ENCODE measurements at places on chromosomes 2 and 18. TPM values are rescaled to one million over a fixed set of nuclear protein-coding genes. Genes with fewer than 3 reads are reported as not detected.

The GPR155 gene
- total RNA-seq, result 2.7 TPM

The MOCOS gene
- total RNA-seq, result under 0.01 TPM

The MREG gene
- total RNA-seq, result 6.5 TPM

The SRD5A2 gene
- not detected for total RNA-seq

The PRADC1 gene
- total RNA-seq, result 12.1 TPM

The APCDD1 gene
- 0.27 TPM for total RNA-seq

The KIF3C gene
- 8.1 TPM for total RNA-seq

The ELAC1 gene
- 5.9 TPM for total RNA-seq

The NAT8 gene
- 0.27 TPM for total RNA-seq

GRCh38 chr2:197450465-197450864, 2.9 kb upstream of the COQ10B start:
- DNase-seq, result no peak

- no peak for DNase-seq
These were observed 708.9 kb downstream of the RNF144A start for GRCh38 chr2:7626139-7626537.

- no peak for DNase-seq
These were observed 136.2 kb upstream of the CDCA7 start for GRCh38 chr2:173218326-173219056.

GRCh38 chr2:85707304-85707703, 13.1 kb downstream of the GNLY start:
- DNase-seq, result peak; percentile 85

DNA sequence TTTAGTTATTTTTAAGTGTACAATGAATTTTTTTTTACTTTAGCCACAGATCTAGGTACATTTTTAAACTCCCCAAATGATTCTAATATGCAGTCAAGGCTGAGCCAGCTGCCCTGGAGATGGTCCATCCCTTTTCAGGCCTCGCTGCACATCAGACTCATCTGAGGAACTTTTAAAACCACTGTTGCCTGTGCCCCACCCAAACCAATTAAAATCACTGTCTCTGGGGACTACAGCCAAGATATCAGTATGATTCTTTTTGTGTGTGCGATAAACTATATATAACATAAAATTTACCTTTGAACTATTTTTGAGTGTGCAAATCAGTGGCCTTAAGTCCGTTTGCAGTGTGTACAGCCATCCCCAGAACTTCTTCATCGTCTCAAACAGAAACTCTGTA, 9.1 kb upstream of the MALT1 start:
- DNase-seq, result no peak

GRCh38 chr2:111118981-111119821, 1.5 kb upstream of the BCL2L11 start:
- DNase-seq, result peak; percentile 35

DNA sequence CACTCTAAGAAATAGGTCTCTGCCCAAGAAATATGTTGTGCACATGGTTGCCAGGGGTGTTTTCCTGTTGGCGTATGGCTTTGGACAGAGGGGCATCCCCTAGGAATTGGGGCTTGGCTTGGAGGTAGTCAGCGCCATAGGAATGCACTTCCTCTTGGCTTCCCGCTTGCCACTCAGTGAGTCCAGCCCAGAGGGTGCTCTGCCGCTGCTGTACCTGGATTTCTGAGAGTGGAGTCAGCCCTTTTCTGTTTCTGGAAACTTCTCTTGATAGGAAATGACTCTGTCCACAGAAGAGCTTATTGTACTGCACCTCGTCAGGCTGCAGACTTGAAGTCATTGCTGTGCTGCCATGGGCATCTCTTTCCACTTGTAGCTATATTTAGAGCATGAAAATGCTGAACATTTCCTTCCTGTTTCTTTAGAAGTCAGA, 116.7 kb upstream of the MGAT5 start:
- peak; percentile 51 for DNase-seq

GRCh38 chr2:159879051-159879604, 81.1 kb upstream of the CD302 start:
- DNase-seq, result no peak

- DNase-seq, result no peak
These were observed 61.4 kb downstream of the LHCGR start for GRCh38 chr2:48694149-48694548.

DNA sequence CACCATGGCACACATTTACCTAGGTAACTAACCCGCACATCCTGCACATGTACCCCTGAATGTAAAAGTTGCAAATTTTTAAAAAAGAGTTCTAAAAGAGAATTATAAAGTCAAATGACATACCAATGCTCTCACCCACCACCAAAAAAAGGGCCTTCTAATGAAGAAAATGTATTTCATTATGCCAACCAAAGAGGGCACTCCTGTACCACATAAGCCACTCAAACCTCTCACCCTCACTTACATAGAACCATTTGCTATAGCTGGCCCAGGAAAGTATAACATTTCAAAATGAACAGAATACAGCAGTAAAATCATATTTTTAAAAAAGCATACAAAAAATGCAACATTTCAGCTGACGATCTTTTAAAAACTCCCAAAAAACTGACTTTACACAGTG, 241.5 kb upstream of the PKDCC start:
- no peak for DNase-seq

- DNase-seq, result no peak
These were observed 766.4 kb downstream of the BCL11A start for GRCh38 chr2:59787095-59787494.

GRCh38 chr18:45671321-45671720, 52.7 kb upstream of the SLC14A1 start:
- DNase-seq, result no peak

DNA sequence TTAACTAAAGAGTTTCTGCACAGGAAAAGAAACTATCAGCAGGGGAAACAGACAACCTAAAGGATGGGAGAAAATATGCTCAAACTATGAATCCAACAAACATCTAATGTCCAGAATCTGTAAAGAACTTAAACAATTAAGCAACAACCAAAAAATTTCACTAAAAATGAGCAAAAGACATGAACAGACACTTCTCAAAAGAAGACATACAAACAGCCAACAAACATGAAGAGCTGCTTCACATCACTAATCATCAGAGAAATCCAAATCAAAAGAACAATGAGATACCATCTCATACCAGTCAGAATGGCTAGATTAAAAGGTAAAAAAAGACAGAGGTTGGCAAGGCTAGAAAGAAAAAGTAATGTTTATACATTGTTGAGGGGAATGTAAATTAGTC, 8.8 kb upstream of the GULP1 start:
- no peak for DNase-seq

GRCh38 chr2:39567507-39567906, 98.2 kb upstream of the TMEM178A start:
- DNase-seq, result no peak

GRCh38 chr2:44952143-44952805, 10.8 kb downstream of the SIX3 start:
- DNase-seq, result peak; percentile 67

GRCh38 chr18:21300035-21300907, 58.2 kb downstream of the GREB1L start:
- DNase-seq, result no peak

GRCh38 chr2:151782378-151783132, 45.7 kb downstream of the ARL5A start:
- DNase-seq, result no peak

DNA sequence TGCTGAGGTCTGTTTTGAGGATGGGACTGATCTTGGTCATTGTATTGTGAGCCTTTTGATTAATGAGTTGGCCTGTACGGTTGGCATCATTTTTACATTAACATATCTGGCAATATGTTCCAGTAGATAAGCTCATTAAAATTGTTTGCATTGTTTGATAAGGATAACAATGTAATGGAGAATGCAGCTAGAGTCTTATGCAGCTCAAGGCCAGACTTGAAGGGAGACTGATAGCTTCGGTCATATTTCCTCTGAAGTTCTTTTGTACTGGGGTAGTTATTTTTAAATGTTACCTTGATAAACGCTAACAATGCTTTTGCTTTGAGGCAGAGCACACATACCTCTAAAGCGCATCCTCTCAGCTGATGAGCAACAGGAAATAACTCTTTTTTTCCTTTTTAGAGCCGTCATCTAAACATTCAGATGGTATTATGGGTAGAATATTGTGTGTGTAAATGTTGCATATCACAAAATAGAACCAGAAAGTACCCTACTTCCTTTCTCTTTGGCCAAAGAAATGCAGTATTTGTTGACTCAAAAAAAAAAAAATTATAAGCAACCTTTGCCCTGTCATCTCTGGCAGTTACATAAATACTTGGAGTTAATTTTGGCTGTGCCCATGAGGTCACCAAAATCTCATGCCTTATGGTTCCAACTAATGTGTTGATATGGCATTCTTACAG, 1.3 kb downstream of the MAPRE2 start:
- no peak for DNase-seq

- DNase-seq, result no peak
These were observed 36.4 kb downstream of the CDC42EP3 start for GRCh38 chr2:37634914-37635503.

DNA sequence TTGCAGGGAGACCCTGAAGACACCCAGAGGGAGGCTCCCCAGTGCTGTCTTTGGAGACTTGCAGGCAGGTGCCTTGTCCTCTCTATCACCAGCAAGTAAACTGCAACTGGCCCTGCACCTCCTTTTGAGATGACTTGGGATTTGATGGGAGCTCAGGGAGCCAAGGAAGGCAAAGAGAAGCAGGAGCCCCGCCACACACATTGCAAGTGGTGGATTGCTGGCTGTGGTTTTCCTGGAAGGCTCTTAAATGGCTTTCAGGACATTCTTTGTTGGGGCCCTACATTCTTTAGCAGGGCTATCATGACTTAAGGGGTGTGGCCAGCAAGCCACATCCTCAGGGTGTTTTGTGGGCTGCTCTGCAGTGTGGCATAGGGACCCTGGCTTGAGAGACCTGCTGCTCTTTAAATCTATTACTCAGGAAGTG, 39.9 kb upstream of the CDC42EP3 start:
- DNase-seq, result no peak

GRCh38 chr2:208129744-208130711, at the start of gene CRYGC:
Gene CRYGC (minus strand): TSS chr2:208129828. CDS start chr2:208129792, 36 bp downstream.
- no peak for DNase-seq

DNA sequence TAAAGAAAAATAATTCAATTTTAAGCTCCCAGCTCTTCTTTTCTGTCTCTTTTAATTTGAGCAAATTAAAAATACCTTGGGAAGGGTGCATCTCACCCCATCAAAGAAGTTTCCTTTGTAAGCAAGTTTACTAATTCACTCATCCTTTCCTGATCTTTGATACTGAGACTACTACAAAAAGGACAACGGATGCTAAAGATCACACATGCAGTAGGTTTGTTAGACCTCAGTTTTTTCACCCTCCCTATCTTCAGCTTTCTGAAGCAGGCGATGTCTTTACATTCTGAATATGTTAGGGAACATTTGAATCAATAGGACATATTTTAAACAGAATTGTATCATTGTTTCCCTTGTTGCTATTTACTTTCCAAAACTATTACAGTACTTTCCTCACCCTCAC, 6.0 kb upstream of the HNRNPLL start:
- DNase-seq, result no peak

DNA sequence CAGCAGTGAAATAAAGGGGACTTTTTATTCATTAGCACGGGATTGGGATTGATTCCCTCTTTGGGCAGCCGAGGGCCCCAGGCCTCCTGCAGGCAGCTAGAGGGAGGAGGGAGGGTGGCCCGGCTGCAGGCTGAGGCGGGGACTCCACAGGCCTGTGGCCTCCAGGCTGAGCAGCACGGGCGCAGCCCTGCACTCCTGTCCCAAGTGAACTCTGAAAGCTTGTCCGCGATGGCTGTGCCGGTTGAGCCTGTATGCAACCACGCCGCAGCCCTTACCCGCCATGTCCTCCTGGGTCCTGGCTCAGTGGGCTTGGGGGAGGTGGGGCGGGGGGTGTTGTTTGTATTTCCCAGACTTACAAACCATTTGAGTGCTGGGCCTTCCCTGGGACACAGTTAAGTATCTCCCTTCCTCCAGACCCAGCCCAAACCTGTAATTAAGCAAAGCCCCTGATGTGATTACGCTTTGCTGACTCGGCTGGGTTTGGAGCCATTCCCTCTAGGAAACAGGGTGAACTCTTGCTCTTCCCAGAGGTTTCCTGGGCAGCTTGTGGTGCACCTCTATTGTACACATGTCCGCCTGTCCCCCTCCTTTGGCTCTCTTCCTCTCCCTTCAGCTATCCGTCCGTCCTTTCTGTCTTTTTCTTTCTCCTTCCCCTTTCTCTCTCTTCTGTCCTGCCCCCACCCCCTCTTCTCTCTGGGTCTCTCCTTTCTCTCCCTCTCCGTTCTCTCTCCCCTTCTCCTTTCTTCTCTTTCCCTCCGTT, 5.3 kb downstream of the GLI2 start:
- no peak for DNase-seq

- DNase-seq, result no peak
These were observed 85.5 kb downstream of the MALT1 start for GRCh38 chr18:58756596-58757240.

- no peak for DNase-seq
These were observed 26.4 kb downstream of the NBEAL1 start for GRCh38 chr2:203040966-203041521.
